NCI-H446 (cell line): ENCODE measurements at places on chromosomes 4 and X.

GRCh38 chr4:188295899-188296298, 156.7 kb downstream of the TRIML1 start:
- no peak for DNase-seq

DNA sequence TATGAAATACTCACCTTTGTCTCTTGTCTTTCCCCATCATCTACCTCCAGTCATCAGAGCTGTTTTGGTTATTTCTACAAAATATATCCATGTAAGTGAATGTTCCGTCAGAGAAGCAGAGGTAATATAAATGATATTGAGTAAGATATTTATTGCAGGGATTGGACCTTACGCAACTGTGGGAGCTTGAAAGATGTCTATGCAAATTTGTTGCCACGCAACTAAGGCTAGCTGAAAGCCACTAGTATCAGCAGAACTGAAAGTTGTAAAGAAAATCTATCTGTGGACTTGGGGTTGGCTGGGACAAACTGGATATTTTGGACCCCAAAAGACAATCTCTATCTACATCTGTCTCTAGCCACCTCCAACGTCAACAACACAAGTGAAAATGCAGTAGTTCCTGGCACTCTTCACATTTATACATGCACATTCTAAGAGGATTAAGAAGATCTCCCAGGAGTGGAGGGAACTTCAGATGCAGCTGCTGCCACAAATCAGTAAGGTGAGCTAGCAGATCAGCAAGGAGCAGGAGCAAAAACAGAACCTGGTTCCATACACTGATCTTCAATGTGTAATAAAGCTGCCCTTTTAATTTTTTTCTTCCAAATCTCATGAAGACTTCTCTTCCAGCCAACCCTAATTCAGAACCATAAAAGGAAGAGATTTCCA, 8.5 kb upstream of the CCSER1 start:
- no peak for DNase-seq

GRCh38 chrX:95290455-95290854, 1394.2 kb upstream of the DIAPH2 start:
- no peak for DNase-seq

GRCh38 chr4:41611881-41612871, 74.2 kb downstream of the LIMCH1 start:
- DNase-seq, result peak; percentile 54

- DNase-seq, result no peak
Measured at GRCh38 chr4:105453550-105454205, 20.2 kb downstream of the PPA2 start.

GRCh38 chr4:109410776-109411175, 22.8 kb upstream of the SEC24B start:
- DNase-seq, result no peak
